ENCODE measurements at places on chromosomes 7 and 10.

GRCh38 chr7:151327659-151328058 lies 14.0 kb upstream of the NUB1 start:
- DNase-seq: no peak

GRCh38 chr10:63421591-63421990 lies 44.2 kb downstream of the JMJD1C start:
- DNase-seq: no peak

GRCh38 chr10:21524131-21524525 lies 1.4 kb downstream of the SKIDA1 start:
- DNase-seq: no peak

- DNase-seq: no peak
Observed at GRCh38 chr10:13684252-13684791, 97.6 kb downstream of the PRPF18 start.

DNA sequence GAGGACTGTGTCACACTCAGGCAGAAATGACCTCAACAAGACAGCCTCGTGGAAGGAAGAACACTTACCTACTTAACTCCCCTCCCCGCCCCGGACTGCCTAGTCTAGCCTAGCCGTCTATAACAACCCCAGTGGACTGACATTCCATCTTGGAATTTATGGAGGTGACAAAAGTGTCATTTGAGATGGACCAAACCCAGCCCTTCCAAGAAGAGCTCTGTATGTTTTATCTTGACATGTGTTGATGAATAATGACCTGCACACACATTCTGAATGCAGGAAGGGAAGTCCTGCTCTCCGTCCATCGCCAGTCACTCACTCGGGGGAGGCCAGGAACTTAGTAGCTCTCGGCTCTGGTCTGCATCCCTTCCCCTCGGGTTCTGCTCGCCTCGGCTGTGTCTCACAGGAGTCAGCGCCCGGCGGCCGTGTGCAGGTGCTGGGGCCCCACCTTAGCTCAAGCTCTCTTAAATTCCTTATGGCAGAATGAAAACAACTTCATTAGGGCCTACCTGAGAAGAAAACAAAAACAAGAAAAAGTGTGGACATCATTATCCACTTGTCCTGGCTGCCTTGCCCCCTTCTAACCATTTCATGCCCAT lies 140.9 kb upstream of the NPS start:
- DNase-seq: no peak

- DNase-seq: no peak
Observed at GRCh38 chr10:126638542-126638941, 32.0 kb downstream of the C10orf90 start.

- DNase-seq: no peak
Observed at GRCh38 chr7:16323313-16323712, 98.0 kb downstream of the CRPPA start.

GRCh38 chr10:71528371-71529206 lies 131.9 kb downstream of the CDH23 start:
- no peak for DNase-seq

DNA sequence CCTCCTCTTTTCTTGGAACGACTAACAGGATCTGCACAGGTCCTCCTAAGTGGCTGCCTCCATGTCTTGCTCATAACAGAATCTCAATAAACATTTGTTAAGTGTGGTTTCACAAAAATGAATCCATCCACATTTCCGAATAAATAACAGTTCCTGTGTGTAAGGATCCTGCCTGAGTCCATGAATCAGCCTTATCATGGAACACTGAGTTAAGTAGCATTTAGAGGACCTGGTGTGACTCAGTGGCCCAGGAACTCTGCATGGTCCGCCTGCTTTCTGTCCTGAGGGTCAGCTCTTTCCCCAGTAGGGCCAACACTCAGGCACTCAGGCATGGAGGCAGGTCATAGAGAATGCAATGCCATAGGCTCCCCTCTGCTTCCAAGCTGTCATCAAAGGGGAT lies 15.8 kb upstream of the C10orf90 start:
- no peak for DNase-seq

DNA sequence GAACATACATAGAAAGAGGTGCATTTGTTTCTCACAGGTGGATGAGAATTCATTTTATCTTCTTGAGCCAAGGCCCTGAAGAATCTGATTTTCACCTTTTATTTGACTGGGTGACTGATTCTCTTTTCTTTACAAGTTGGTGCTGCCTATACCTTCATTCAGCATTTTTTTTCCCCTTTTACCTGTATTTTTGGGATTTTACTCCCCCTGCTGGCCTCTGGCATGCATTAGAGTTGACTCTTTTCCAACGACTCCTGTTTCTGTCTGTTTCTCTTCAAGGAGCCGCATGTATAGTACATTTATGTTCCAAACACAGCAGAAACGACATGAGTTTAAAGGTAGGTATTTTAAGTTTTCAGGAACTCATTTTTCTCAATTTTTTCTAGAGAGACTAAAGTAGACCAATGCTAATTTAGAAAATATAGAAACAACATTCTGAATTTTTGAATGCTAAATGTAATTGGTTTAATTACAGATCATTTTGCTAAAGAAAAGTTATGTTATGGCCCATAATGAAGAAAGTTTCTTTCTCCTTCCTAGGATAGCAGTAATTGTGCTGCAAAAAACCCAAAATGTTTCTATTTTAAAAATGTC lies 149.8 kb upstream of the HDAC9 start:
- DNase-seq: peak; percentile 56

All from right renal cortex interstitium (tissue), 3 donors.